ENCODE measurements at places on chromosomes 4 and X.

- no peak for DNase-seq
Measured at GRCh38 chrX:72297953-72298730, 7.6 kb downstream of the CITED1 start.

GRCh38 chr4:73417973-73418372 is 13.9 kb downstream of the ALB start:
- DNase-seq, result no peak

- peak; percentile 0 for DNase-seq
Measured at GRCh38 chrX:12210971-12211370, 72.7 kb downstream of the FRMPD4 start.

- no peak for DNase-seq
Measured at GRCh38 chr4:152385551-152385950, 150.3 kb downstream of the FBXW7 start.

- no peak for DNase-seq
Measured at GRCh38 chr4:8840006-8840793, 31.4 kb downstream of the HMX1 start.

DNA sequence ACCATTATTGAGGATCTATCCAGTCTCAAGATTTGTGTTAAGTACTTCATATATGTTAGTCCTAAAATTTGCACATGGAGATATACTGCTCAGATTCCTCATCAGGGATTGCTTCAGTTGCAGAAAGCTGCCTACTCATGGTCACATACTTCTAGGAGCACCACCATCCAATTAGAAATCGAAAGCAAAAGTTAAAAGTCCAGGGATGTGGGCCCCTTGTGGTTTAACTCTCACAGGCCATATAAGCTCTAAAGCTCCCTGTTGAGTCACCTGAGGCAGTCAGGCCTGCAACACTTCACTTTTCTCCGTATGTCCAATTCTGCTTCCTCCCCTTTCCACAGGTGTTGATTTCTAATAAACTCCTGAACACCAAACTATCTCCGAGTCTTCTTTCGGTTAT is 84.2 kb downstream of the CNOT6L start:
- no peak for DNase-seq

GRCh38 chr4:159444678-159445077 is 341.8 kb downstream of the RAPGEF2 start:
- no peak for DNase-seq

DNA sequence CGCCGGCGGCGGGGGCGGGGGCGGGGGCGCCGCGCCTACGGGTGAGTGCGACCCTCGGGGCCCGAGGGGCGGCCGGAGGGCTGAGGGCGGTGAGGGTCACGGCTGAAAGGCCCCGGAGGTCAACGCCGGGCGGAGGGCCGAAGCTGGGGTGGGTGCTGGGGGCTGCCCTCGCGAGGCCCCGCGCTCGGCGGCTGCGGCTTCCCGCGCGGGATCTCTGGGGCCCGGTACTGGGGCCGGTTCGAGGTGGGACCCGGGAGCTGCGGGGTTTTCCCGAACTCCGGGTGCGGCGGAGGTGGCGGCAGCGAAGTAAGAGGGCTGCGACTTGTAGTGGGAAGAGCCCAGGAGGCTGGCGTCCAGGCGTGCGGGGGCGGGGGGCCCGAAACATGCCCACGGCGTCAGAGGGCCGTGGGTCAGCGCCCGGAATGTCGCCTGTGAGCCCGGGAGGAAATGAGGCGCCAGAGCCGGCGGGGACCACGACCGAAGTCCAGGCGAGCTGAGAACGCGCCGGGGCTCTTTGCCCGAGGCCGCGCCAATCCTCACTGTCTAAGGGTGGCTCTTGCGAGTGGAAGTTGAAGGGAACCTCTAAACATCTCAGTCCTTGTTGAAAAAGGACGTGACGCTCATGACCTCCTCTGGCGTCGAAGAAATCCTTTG is 407 bp downstream of the IL13RA1 start:
- peak; percentile 19 for DNase-seq

DNA sequence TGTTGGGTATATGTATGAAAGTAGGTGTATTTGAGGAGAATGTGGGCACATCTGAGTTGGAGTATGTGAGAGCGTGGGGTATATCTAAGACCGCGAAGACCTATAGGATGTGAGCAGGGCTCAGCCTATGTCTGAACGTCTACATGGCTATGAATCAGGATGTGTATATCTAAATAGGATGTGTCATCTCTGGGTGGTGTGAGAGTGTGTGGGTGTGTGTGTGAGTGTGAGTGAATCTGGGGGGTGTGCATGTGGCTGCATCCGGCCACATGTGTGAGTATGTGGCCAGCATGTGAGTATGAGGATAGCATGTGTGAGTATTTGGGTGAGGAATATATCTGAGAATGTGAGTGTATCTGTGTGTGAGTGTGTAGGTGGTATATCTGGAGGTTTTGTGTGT is 7.7 kb downstream of the GPR173 start:
- DNase-seq, result no peak

GRCh38 chr4:83552924-83553323 is 17.0 kb downstream of the GPAT3 start:
- no peak for DNase-seq

GRCh38 chr4:112280386-112281056 is 5.2 kb downstream of the TIFA start:
- DNase-seq, result no peak

GRCh38 chr4:155629183-155629825 is 37.3 kb upstream of the GUCY1A1 start:
- peak; percentile 65 for DNase-seq

DNA sequence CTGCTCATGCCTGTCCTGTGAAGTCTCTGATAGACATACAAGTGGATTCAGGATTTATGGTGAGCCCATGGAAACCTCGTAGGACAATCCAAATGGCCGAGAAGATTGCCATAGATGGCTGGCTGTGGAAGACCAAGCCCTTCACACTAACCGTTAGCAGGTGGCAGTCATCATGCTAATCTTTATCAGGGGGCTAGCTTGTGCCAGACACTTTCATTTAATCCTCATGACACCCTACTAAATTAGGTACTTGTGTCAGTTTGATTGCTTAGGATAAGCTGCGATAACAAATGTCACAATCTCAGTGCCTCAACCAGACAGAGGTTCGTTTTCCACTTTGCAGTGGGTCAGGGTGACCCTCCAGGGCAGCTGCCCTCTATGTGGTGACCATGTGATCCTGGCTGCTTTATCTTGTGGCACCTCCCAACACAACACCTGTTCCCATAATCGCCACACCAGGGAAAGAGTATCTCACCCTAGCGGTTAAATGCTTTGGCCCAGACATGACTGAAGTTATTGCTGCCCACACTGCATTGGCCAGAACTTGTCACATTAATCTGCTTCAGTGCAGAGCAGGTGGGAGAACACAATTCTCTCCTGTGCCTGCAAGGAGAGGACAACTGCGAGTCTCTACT is 60.8 kb downstream of the REPS2 start:
- no peak for DNase-seq

GRCh38 chrX:9677098-9677739 is 88.4 kb downstream of the GPR143 start:
- peak; percentile 36 for DNase-seq

GRCh38 chrX:88146577-88146976 is 600.4 kb upstream of the CPXCR1 start:
- DNase-seq, result no peak

DNA sequence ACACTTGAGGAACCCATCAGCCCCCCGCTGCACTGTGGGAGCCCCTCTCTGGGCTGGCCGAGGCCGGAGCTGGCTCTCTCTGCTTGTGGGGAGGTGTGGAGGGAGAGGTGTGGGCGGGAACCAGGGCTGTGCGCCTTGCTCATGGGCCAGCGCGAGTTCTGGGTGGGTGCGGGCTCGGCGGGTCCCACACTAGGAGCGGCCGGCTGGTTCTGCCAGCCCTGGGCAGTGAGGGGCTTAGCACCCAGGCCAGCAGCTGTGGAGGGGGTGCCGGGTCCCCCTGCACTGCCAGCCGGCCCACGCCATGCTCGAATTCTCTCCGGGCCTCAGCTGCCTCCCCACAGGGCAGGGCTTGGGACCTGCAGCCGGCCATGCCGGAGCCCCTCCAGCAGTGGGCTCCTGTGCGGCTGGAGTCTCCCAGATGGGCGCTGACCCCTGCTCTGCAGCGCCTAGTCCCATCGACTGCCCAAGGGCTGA is 430.2 kb downstream of the FAT4 start:
- DNase-seq, result no peak

GRCh38 chr4:94676970-94677369 is 80.8 kb upstream of the BMPR1B start:
- DNase-seq, result peak; percentile 57

DNA sequence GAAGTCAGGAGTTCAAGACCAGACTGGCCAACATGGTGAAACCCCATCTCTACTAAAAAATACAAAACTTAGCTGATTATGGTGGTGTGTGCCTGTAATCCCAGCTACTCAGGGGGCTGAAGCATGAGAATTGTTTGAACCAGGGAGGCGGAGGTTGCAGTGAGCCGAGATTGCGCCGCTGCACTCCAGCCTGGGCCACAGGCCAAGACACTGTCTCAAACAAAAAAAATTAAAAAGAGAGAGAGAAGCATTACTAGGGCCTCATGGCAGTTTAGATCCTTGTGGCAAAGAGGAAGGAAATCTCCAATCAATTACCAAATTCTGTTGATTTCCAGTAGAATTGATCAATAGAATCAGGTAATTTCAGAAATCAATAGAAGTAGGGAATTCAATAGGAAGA is 16.8 kb upstream of the SLC34A2 start:
- no peak for DNase-seq

DNA sequence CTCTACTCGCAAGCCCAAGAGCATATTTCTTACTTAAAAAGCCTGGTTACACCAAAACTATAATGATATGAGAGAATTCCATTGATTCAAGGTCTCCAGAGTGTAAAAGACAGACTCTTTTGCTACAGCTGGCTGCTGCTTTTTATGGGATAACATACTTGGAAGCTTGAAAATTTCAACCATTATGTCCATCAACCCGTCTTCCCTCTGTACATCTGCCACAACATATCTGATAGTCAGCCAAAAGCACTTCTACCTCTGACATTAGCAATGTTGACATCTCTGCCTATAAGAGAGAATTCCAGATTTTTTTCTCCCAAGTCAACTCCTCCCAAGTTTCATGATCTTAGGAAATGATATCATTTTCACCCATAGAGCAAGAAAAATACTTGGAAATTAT is 54.4 kb upstream of the IQCM start:
- DNase-seq, result no peak

DNA sequence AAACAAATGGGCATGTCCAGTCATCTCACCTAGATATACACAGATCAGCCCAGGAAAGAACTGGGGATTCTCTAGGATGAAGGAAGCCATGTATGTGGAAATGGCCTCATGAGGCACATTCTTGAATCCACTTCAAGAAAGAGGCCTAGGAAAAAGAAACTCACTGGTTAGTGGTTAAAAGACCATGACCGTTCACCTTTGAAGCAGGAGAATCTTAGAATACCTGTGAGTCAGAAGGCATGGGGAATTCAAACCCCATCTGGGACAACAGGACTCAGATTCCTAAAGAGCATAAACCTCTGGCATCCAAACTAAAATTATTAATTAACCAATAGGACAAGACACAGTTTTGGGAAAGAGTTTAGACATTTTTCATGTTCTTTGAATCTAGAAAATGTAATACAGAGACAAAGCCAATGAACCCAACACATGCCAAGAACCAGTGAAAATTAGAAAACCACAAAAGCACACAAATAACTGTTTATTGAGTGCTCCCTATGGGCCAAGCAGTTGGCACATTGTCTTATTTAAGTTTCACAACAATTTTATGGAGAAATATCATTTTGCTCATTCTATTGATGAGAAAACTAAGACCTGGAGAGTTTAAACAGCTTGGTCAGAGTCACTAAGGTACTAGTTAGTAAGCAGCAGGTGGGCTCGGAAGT is 97.5 kb downstream of the NPNT start:
- no peak for DNase-seq

DNA sequence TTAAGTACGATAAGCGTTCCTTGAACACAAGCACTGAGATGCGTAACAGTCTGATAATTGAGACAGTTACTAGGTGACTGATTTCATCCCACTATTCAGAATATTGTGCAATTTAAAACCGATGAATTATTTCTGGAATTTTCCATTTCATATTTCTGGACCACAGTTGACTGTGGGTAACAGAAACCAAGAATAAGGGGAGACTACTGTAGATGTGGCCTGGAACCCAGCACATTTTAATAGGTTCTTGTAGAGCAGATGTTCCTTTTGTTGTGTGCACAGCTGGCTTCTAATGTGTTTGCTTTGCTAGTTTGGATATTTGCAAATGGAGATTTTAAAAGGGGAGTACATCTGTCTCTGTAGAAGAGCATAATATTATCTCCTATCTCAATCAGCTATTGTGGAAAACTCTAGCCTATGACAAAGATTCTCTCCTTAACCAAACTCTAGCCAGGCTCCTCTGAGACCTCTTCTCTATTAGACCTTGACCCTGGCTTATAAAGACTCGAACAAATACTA is 16.4 kb downstream of the NAAA start:
- DNase-seq, result no peak

GRCh38 chrX:122771933-122772332 is 412.1 kb upstream of the GRIA3 start:
- no peak for DNase-seq

GRCh38 chrX:136814847-136815750 is 34.4 kb upstream of the ARHGEF6 start:
- no peak for DNase-seq

DNA sequence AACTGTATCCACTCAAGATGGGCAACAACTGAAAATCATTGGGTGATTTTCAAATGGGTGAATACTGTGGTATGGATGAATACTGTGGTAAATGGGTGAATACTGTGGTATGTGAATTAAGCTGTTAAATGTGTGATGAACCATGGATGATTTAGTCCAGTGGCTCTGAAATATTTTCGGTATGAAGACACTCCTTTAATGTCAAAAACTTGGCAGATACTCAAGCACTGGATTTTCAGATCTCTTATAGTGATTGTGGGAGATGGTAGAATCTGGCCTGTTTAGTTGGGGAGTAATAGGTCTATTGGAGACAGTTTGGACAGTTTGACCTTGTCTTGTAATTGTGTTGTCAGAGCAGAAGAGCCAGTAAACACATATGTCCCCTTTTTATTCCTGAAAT is 45.7 kb downstream of the SSX7 start:
- no peak for DNase-seq

DNA sequence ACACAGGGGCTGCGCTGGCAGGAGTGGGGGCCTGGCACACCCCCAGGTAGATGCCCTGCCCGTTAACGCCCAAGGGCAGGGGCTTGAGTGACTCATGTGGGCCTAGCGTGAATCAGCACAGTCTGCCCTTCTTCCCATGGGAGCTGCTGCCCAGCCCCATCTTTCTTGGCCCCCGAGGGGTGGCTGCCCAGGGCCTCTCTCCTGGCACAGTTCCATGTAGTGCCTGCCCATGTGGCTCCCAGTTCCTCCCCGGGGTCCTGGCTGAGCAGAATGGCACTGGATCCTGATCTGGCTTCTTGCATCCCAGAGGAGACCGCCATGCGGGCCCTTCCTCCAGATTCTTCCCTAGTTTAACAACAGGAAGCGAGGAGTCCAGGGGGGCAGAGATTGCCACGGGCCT is 2.1 kb upstream of the AVPR2 start:
- no peak for DNase-seq

DNA sequence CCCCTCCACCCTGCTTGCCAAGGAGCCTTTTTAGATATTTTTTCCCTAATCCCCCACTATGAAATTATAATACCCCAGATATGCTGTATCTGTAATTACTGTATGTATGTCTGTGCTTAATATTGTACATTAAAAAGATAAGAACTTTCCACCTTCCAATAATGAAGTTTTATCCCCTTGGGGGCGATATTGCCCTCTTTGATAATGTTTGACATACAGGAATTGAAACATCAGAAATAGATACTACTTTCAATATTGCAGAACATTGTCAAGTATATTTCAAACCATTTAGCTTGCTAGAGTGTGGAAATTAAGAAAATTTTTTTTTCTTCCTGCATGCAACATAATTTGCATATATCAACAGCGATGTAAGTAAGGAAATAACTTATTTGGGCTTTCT is 58.9 kb downstream of the NAF1 start:
- no peak for DNase-seq

GRCh38 chr4:110501826-110502225 is 25.9 kb downstream of the ENPEP start:
- DNase-seq, result no peak

All from umbilical cord (tissue), 2 donors.